ENCODE measurements at places on chromosomes 3 and 15. TPM values are rescaled to one million over a fixed set of nuclear protein-coding genes. Genes with fewer than 3 reads are reported as not detected.

DNA sequence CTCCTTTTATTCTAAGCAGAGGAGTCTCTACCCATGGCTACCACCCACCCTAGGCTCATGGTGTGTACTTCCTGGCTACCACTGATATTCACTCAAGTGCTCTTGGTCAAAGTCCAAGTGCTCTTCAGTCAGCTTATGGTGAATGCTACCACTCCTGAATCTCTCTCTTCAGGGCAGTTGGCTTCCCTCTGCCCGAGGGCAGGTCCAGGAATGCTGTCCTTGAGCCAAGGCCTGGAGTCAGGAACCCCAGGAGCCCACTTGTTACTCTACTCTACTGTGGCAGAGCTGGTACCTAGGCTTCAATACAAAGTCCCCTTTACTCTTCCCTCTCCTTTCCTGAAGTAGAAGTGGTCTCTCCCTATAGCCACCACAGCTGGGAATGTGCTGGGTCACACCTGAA, 226.0 kb downstream of the DIPK2A start:
- DNase-seq, result no peak

DNA sequence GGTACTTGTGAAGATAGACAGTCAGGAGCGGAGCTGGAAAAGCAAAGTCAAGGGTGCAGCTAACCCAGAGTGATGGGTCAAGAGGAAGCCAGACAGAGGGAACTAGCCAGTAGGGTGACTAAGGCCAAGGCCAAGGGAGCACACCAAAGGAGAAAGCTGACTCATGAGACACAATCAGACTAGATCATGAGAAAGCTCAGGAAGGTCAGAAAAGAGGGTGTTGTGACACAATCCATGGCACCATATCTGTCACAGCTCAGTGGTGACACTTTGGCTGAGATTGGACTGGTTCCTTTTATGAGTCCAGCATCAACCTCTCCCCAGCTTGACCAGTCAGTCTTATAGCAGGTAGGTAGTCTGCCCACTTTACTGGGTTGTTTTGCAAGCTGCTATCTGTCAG, 22.2 kb downstream of the P2RY1 start:
- no peak for DNase-seq

DNA sequence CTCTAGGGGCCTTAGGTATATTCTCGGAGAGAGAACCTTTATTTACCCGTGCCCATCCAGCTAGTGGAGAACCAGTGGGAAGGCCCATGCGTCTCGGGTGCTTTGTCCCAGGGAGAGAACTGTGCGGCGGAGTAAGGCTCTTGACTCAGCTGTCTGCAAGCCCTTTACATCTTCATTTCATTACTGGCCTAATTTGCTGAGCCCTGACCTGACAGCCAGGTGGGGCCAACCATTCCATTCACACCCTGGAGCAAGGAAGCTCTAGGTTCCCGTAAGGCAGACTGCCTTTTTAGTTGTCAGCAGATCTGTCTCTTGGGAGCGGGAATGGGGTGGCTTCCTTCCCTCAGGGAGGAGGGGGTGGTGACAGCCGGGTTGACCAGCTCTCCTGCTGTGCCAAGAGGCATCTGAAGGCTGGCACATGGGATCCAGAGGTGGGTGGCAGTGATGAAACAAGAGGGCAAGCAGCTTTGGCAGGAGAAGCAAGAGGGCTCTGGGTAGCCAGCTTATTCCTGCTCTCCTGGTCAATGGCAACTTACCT, 36.4 kb downstream of the SV2B start:
- no peak for DNase-seq

DNA sequence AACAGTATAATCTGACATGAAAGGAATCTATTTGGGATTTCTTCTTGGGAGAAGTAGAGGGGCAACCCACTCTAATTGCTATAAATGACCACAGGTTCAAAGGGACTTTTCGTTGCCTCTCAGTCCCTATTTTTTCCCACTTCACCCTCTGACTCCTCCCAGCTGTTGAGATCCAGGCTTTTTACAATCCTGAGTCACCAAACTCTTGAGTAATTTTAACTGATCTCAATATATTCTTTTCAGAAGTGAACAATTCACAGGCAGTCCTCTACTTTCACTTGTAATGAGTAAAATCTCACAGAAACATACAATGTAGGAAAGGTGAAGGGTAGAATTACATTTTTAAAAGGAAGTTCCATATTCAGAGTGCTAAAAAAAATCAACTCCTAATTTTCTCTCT, 44.6 kb downstream of the EIF4E3 start:
- DNase-seq, result no peak

DNA sequence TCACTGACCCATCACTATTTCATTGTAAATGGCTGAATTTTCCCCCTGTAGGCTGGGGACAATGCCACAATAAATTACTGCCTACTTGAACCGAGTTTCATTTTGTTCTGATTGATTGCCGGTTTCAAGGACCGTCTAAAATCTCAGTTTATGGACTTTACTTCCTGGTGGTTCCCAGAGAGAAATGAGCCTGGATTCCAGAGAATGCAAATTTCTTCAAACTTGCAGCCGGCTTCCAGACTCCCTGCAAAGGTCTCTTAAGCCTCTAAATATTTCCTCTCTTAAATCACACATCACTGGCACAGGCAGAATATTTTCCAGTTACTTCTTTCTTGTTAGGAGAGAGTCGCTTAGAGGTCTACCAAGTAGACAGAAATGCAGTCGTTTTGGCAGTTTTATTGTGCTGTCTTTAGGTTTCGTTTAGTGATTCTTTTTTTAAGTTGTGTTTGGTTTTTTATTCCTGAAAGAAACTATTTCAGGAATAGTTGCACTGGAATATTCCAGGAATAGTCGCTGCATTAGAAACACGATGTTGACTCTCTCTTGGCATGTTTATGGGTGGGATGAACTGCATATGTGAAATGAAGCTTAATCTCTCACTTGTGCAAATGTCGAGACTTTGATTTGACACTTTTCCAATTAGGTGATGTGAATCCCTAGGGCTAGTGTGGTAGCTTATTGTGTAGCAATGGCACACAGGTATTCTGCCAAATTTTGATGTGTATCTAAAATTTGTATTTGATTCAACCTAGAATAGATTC, 284.1 kb upstream of the NR2E3 start:
- DNase-seq, result no peak

DNA sequence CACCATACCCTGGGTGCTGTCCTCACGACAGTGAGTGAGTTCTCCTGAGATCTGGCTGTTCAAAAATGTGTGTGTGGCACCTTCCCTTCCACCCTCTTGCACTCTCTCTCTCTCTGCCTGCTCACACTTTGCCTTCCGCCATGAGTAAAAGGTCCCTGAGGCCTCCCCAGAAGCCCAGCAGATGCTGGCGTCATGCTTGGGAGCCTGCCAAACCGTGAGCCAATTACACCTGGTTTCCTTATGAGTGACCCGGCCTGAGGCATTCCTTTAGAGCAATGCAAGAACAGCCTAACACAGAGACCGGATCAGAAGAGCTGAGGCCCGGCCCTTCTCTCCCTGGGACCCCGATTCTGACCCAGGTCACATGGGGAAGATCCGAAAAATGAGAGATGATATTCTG, 15.4 kb downstream of the TMEM44 start:
- no peak for DNase-seq

- no peak for DNase-seq
Observed at GRCh38 chr3:25433868-25434267, 5.8 kb downstream of the RARB start.

DNA sequence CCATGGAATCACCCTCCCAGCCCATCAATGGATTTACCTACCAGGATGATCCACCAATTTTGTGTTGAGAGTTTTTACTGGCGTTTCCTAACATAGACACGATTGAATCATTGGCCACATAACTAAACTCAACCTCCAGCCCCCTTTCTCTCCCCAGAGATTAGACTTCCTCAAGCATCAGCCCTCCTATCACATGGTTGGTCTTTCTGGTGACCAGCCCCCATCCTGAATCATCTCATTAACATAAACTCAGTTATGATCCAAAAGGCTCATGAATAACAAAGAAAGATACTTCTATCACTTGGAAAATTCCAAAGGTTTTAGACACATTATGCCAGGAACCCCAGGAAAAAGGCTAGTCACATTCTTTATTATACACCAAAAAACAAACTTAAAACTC, 21.2 kb downstream of the PRKAR2A start:
- no peak for DNase-seq

DNA sequence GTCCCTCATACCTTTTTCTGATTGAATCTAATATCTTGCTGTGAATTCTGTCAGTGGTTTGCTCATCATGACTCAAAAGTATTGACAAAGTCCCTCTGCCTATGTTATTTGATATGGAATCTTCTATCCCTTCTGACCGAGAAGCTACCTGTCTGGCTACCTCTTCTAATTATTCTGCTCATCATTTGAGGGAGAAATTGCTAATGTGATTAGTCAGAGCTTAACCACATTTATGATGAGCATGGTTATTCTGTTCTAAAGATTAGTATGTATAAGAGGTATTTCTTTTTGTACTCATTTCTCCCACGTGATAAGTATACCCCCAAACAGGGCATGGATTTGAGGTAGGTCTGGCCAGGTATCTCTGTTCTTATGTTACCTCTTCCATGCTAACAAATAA, 428.4 kb upstream of the KCNMB2 start:
- DNase-seq, result no peak

DNA sequence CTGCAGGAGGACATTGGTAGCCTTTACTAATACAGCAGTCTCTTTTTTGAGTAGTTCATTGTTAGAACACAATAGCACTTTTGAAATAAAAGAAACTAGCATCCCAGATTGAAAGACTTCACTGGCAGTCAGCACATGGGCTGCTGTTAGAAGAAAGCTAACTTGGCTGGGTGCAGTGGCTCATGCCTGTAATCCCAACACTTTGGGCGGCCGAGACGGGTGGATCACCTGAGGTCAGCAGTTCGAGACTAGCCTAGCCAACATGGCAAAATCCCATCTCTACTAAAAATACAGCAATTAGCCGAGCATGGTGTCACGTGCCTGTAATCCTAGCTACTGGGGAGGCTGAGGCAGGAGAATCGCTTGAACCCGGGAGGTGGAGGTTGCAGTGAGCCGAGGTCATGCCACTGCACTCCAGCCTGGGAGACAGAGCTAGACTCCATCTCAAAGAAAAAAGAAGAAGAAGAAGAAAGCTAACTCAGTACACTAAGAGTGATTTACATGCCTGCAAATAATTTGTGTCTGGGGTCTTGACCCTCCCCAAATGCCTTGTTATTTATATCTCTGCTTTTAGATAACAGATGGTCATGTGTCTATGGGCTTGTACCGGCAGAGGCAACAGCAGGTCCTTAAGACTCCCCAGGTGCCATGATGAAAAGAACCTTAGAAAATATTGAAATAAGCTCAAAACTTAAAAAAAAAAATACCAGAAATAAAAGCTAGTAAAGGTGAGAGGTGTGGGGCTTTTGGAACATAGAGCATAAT, 9.7 kb downstream of the TPM1 start:
- DNase-seq, result no peak

- no peak for DNase-seq
Observed at GRCh38 chr3:121809249-121809648, 25.6 kb downstream of the IQCB1 start.

GRCh38 chr15:52338891-52339290, 43.3 kb upstream of the MYO5C start:
- DNase-seq, result no peak

DNA sequence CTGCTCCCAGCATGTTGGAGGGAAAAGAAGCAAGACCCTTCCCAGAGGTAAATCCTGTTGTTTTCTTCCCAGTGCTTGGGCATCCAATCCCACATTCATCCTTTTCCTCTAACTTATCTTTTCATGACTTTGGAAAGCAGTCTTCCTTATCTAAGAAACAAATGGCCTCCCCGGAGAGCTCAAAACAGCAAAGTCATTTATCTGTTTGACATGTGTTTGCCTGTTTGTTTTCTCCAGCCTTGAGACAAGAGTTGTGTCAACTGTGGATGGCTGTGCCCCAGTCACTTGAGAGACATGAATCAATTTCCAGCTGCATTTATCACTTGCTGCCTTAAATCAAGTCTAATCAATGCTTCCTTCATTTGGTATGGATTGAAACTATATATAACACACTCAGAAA, 103.9 kb downstream of the SHQ1 start:
- no peak for DNase-seq

DNA sequence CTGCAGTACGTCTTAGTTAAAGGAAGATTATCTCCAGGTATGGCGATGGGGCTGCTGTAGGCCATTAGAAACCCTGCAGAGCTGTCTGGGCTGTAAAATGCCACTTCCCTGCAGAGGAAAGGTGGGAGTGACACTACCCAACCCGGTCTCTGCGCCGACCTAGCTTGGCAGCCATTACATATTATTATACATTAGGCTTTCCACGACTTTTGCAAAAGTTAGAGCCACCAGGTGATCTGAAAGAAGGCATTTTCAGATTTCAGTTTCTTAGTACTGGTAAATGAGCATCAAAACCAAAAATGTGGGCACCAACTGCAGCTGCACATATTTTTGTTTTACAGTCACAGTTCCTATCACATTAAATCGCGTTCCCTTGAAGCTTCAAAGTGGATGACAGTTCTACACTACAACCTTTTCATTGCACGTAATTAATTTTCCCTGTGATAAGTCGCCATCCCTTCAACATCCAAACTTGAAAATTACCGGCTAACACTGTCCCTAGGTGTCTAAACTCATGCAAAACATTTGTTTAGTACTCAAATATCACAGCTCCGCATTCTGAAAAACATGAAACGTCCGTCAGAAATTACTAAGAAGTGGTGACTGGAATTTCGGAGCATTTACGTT, 81.4 kb upstream of the CHD2 start:
- no peak for DNase-seq

- DNase-seq, result no peak
Observed at GRCh38 chr3:113536627-113537101, 4.3 kb downstream of the SIDT1 start.

- DNase-seq, result peak; percentile 49
Observed at GRCh38 chr15:56244811-56245576, 1.3 kb upstream of the RFX7 start.

DNA sequence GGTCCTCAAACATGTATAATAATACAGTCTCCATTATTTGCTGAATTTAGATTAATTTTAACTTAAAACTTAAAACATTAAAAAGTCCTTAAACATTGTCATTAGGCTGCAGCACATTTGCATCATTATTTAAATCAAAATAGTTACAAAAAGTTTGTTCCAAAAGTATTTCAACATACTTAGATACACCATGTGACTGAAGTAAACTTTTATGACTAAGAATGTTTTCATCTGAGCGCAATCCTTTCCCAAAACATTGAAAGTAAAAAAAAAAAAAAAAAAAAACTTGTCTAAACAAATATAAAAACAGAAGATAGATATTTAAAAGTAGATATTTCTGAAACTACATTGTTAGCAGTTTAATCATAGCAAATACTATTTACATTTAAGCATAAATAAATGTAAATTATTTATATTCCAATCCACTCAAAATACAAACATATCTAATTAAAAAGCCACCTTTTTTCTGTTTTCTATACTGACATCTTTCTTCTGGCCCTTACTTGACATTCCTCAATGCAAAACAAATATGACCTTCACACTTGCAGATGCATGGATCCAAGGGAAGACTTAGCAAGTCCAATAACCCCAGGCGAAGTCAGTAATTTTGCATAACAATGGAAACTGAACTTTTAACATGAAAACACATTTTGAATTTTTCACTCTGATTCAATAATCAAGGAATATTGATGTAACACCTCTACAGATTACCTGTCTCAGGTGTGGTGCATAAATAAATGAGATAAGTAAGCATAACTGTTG, 10.3 kb downstream of the FAM227B start:
- DNase-seq, result no peak

GRCh38 chr15:58454950-58455401, 23.2 kb downstream of the LIPC start:
- no peak for DNase-seq

Gene MESP2
- 0.75 TPM for total RNA-seq

Gene CDC25A
- 0.66 TPM for total RNA-seq

Gene NR1I2
- total RNA-seq, result 106 TPM

Gene SLC28A1
- 2.6 TPM for total RNA-seq

Gene SPTSSB
- 9.2 TPM for total RNA-seq

Gene UPK1B
- total RNA-seq, result 37.1 TPM

Gene SEMA5B
- total RNA-seq, result 1.7 TPM

Gene C2CD4A
- total RNA-seq, result 0.17 TPM

Gene GRK7
- not detected for total RNA-seq

Gene AAGAB
- total RNA-seq, result 39.6 TPM
